ENCODE measurements at places on chromosomes 2 and 18. TPM values are rescaled to one million over a fixed set of nuclear protein-coding genes. Genes with fewer than 3 reads are reported as not detected.
A peak's percentile ranks its signal among the peaks of the same experiment; 100 is the strongest.

The NDUFB3 gene
- 165 TPM for total RNA-seq

The AQP12A gene
- not detected for total RNA-seq

The NYAP2 gene
- total RNA-seq = not detected

The CDH20 gene
- not detected for total RNA-seq

The OXER1 gene
- not detected for total RNA-seq

The DCDC2C gene
- 0.33 TPM for total RNA-seq

The PARD6G gene
- total RNA-seq = 3.3 TPM

The TGFA gene
- total RNA-seq = 25.8 TPM

GRCh38 chr2:158009399-158009798, 92.3 kb upstream of the UPP2 start:
- no peak for DNase-seq

GRCh38 chr2:27271631-27272340, 3.4 kb upstream of the DNAJC5G start:
- no peak for DNase-seq

DNA sequence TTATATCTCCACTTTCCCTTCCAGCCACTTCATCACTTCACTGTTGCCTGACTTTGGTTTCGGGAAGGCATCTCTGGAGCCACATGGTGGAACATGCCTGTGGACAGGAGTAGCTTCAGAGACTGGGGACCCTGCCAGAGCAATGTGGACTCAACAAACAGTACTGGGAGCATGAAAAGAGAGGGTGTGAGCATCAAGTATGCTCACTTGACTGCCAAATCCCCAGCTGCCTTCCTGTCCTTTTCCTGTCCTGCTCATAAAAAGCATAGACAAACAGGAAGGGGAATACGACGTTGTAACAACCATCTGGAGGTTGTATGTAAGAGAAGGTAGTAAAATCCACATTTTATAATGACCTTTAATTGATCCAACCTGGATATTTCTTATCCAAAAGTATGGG, 61.3 kb upstream of the CSRNP3 start:
- no peak for DNase-seq

DNA sequence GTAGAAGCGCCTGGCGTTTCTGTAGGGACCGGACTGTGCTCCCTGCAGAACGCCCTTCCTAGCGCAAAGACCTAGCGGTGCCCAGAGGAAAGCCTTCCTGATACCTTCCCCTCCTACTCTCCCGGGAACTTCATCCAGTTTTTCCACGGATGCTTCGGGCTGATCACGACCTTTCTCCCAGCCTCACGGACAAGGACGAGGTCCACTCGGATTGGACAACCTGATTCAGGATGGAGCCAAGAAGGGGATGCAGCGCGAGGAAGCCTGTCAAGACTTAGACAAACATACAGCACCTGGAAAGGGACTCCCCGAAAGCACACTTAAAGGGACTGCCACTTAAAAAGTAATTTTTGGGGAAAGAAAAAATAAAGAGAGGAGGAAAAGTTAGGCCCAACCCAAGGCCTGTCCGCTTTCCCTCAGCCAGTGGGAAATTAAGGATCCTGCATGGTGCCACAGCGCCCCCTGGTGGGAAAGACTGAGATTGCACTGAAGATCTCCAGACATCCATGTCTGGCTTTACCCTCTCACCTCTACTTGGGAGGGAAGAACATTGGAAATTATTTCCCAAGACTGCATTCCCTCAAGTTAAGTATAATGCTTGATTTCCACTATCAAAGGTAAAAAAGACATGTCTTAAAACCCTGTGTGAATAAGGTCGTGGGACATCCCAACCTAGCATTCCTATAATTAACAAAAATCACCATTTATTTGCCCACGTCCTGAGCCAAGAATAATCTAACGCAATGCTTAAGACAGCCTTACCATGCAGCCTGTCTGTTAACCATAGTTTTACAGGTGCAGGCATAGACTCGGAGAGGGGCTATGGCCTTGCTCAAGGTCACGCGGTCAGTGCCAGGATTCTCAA, 13.4 kb upstream of the COPS8 start:
- peak; percentile 60 for DNase-seq

GRCh38 chr2:98478088-98478551, 33.5 kb downstream of the INPP4A start:
- no peak for DNase-seq

DNA sequence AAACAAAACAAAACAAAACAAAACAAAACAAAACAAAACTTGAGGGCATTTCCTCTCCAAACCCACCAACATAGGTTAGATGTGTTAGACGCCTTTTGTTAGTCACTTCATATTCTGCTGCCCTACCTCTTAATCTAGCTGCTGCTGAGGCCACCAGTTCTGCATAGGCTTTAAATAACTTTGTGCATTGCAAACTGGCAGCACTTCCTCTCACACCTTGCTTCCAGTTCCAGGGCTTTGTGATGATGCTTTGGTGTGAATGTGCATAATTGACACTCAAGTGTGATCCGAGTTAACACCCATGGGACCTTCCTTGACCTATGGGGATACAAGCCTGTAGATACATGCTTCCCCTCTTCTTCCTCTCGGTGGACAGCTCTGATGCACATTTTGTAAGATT, 2.3 kb upstream of the SERPINB11 start:
- DNase-seq = no peak

DNA sequence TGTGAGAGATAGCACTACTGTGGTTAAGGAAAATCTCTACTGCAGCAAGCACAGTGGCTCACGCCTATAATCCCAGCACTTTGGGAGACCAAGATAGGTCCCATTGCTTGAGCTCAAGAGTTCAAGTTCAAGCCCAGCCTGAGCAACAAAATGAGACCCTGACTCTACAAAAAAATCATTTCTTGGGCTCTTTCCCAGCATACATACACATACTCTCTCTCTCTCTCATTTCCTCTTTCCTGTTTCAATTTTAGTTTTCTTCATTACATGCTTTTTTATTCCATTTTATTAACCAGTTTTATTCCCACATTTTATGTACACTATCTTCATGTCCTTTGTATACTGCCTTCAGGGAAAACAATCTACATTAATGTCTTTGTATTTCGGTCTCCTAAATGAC, 14.6 kb downstream of the WDR33 start:
- no peak for DNase-seq

DNA sequence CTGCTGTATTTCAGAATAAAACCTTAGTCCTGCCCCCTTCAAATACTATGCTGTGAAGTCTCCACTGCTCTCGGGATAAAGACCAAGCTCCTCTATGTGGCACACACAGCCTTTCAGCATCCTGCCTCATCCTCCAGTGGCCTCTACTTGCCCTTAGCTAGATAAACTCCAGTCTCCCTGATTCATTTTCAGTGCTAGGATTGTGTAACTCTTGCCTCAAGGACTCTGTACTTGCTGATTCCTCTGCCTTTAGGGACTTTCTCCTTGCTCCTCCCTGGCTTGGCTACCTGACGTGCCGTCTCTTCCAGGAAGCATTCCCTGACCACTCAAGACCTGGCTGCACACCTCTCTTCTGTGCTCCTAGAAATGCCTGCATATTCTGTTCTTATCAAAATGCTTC, 416.7 kb downstream of the MTX2 start:
- DNase-seq = no peak

GRCh38 chr2:218975060-218975777, 9.8 kb downstream of the FEV start:
- DNase-seq = no peak

DNA sequence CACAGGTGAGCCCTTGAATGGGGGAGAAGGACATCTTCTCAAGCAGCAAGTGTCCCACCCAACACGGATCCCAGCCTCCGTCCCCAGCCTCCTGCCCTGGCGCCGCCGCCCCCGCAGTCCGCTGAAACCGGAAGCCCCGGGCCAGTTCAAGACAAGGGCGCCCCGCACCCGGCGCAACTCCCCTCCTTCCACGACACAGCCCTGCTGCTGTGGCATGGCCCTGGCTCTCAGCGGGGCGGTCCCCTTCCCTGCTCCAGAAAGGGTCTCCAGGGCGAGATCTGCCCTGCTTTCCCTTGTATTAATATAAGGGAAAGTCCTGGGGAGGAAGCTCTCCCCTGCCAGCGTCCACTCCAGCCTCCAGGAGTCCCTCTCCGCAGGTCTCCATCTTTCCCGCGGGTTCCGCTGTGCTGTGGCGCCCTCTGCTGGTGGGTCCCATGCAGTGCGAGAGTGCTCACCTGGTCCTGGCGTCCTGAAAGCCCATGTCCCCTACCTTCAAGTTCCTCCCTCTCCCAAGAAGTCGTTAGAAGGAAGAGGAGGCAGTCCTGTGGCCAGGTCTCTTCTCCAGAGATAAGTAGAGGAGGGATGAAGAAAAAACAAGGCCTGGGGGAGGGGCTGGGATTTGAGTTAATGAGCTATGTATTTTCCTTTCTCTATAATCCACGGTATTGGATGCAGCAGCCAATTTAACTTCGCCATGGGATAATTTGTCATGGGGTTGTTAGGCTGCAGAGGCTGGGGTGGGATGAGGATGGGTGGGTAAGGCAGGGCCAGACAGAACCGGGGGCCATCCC, 176.0 kb downstream of the SMAD2 start:
- DNase-seq = peak; percentile 50

GRCh38 chr18:66616523-66616983, 12.7 kb upstream of the CDH19 start:
- DNase-seq = no peak

DNA sequence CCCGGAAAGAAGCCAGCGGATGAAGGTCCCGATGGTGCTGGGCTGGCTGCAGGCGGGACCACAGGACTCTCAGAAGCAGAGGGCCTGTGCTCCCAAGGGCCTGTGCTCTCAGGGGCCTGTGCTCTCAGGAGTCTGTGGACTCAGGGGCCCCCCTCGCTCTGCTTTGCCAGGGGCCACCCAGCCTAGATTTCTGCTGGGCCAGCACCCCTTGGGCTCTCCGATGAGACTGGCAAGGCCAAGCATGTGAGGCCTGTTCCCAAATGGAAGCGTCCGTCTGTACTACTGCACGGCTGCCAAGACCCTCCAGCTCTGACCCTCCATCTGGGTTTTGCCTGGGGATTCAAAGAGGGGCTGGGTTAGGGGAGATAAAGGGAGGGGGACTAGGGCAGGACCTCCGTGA, 54.6 kb downstream of the SH3BP4 start:
- DNase-seq = no peak

DNA sequence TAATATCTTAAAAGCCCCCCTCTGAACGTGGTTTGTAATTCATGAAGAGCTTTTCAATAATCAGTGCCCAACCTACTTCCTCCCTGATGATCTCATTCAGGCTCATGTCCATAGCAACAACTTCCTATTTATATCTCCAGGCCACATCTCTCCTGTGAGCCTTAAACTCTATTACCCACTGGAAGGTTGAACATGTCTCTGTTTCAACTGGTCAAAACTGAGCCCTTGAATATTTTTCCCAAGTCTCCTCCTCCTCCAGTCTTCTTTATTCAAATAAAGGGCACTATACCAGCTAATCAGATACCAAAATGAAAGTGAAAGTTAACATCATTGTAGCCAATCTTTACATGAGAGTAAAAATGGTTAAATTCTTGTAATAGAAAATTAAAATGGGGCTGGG, 63.7 kb upstream of the ITGA4 start:
- DNase-seq = peak; percentile 78

DNA sequence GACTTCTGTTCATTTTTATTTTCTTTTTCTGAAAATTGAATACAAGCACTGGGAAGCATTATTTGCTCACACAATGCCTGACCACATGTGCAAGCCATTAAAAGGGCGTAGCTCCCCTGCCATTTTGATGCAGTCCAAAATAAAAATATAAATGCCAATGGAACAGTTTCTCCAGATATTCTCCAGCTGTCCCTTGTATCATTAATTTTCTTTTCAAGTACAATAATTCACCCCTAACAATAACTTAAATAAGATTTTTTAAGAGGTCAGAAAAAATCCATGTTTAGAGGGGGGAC, 168.0 kb downstream of the TMEFF2 start:
- no peak for DNase-seq

DNA sequence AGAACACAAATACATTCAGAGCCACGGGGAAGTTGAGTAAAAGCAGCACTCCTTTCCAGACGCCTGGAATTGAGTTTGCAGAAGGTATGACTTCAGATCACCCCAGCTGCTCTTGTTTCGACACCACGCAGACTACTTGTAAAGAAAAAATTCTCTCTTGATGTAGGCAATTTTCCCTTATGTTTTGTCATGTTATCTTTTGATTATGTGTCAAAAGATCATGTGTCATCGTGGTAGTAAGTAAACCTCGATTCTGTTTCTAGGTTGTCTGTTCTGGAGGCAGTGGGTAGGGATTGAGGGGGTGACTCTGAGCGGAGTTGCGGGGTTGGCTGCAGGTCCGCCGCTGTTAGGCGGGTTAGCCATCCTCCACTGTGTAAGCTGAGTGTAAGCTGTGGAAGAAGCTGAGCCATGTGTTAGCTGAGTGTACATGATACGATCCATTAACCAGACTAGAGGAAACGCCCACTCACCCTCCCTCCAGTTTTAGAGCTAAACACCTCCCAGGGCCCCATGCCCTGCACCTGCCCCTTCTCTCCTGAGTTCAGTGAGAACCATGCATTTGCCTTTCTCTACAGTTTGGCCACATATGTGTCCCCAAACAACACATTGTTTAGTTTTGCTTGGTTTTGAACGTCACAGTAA, 181.8 kb downstream of the SNTG2 start:
- DNase-seq = no peak

- DNase-seq = no peak
Measured at GRCh38 chr2:241224851-241225438, 36.5 kb downstream of the ANO7 start.

GRCh38 chr2:45345331-45346234, 265.5 kb downstream of the SRBD1 start:
- DNase-seq = no peak

DNA sequence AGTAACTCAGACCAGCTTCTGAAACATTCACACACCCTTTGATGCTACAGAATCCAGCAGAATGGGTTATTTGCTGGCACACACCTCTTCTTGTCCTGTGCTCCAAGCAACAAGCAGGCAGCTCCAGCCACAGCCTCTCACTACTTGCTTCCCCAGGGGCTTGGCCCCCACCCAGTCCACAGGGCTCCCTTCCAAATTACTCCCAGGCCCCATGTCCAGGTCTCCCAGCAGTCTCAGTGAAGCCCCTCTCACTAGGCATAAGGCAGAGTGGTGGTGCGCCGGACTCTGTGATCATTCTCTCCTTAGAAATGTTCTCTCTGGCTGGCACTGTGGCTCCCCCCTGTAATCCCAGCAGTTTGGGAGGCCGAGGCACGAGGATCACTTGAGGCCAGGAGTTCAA, 25.9 kb downstream of the ITM2C start:
- DNase-seq = no peak

DNA sequence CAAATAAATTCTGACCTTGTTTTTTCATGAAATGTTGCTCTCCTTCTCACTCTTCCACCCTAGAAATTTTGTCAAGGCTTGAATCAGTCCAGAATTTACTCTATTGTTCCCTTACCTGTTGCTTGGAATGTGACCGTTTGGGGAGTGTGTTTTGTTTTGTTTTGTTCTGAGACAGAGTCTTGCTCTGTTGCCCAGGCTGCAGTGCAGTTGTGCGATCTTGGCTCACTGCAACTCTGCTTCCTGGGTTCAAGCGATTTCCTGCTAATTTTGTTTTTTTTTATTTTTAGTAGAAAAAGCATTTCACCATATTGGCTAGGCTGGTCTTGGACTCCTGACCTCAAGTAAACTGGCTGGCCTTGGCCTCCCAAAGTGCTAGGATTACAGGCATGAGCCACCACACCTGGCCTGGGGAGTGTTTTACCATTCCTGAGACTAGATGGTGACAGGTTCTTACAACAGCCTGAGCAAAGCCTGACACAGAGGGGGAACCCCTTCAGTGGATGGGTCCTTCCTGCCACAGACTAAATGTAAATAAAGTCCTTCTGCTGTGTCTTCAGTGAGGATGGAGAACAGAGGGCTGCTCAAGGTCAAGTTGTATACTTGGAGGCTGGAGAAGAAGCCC, 52.0 kb downstream of the HAUS1 start:
- DNase-seq = no peak

Data from HT1080 (cell line).